ENCODE measurements at places on chromosomes 11 and 22.

GRCh38 chr11:19513253-19513652 is 199.4 kb upstream of the NAV2 start:
- DNase-seq: no peak

- no peak for DNase-seq
Measured at GRCh38 chr11:87917111-87917510, 258.1 kb downstream of the RAB38 start.

- DNase-seq: no peak
Measured at GRCh38 chr22:44577391-44578109, 79.5 kb upstream of the RTL6 start.

GRCh38 chr11:105045676-105046296 is 651 bp upstream of the CARD16 start:
- no peak for DNase-seq

GRCh38 chr22:41966607-41967240 is 2.5 kb upstream of the SEPTIN3 start:
- DNase-seq: peak; percentile 87

DNA sequence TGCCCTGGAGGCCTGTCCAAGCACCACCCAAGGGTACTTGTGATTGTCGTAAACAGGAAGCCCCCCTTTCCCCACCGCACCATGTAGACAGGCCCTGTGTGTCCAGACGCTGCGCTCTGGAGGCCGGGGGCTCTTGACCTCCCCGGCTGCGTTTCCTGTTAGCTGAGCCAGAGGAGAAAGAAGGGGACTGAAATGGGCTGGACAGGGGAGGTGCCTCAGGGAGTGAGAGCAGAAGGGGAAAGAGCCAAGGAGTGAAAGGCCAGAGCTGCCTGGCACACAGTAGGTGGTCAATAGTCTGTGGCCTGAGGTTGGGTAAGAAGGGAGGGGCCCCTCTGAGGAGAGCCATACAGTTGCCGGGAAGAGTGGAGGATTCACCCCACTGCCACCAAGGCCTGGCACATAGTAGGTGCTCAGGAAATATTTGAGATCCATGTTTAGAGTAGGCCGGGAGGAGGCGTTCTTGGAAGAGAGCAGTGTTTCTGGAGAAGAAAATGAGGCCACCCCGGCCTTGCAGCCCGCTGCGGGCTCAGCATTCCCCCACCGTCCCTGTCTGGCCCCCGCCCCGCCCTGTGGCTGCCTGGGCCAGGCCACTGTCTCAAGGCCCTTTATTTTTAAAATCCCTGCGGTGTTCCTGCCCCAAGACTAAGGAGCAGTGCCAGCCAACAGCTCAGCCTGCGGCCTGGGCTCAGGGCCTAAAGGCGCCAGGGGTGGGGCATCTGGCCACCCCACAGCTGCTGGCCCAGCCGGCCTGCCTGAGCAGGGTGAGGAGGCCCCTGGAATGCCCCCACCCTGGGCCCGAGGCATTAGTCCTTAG is 13.6 kb upstream of the CDC42EP1 start:
- no peak for DNase-seq

- peak; percentile 70 for DNase-seq
Measured at GRCh38 chr11:75639762-75640181, 29.1 kb downstream of the MAP6 start.

Data from hematopoietic multipotent progenitor cell treated with erythropoietin and hydrocortisone succinate and interleukin-3 and kit ligand, for 8 days (in vitro differentiated cells).